ENCODE measurements at places on chromosomes 7 and 10. TPM values are rescaled to one million over a fixed set of nuclear protein-coding genes. Genes with fewer than 3 reads are reported as not detected.

The PWWP2B gene
- 24.3 TPM for total RNA-seq

The DRGX gene
- total RNA-seq = not detected

The GPR15LG gene
- not detected for total RNA-seq

The COL1A2 gene
- total RNA-seq = 14.8 TPM

The SEPHS1 gene
- 127 TPM for total RNA-seq

The NOS3 gene
- 1.1 TPM for total RNA-seq

The ABCB1 gene
- 0.48 TPM for total RNA-seq

The CABCOCO1 gene
- total RNA-seq = 1.2 TPM

The ANKRD22 gene
- 0.18 TPM for total RNA-seq

The ZNF503 gene
- 33.7 TPM for total RNA-seq

The TMEM184A gene
- total RNA-seq = 8.6 TPM

The SPDYE5 gene
- total RNA-seq = not detected

The SLC18A3 gene
- 0.20 TPM for total RNA-seq

The ZNF488 gene
- total RNA-seq = 1.0 TPM

The ABLIM1 gene
- 60.5 TPM for total RNA-seq

The ASZ1 gene
- not detected for total RNA-seq

The PARD3 gene
- total RNA-seq = 85.3 TPM

The MCMBP gene
- total RNA-seq = 47.0 TPM

The CALHM3 gene
- total RNA-seq = 1.3 TPM

The FANK1 gene
- total RNA-seq = 2.5 TPM

The DNAJC2 gene
- total RNA-seq = 34.1 TPM

The EIF5AL1 gene
- 0.12 TPM for total RNA-seq

The GATA3 gene
- total RNA-seq = 2.7 TPM

The CYP2C19 gene
- 0.42 TPM for total RNA-seq
